ENCODE measurements at places on chromosomes 16 and 17.
A peak's percentile ranks its signal among the peaks of the same experiment; 100 is the strongest.

GRCh38 chr16:74296104-74296431 is 546 bp upstream of the PSMD7 start:
- DNase-seq, result no peak

GRCh38 chr17:80471922-80472321 is 4.5 kb downstream of the NPTX1 start:
- no peak for DNase-seq

DNA sequence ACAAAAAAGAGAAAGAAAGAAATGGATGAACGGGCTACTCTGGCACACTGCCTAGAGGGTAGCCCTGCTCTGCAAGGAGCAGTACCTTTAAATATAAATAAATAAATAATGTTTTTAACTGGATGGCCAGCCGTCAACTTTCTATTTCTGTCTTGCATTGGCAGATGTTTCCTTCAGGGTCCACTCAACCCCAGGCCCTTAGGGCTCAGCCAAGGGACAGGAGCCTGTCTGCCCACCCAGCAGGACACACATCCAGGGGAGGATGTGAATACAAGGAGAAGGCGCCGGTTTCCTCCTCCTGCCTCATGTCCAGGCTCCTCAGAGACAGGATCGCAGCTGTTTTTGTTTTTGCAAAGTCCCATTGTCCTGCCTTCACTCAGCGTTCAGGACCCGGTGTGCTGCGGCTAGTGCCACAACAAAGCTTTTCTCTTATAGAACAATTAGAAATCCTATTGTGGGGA is 22.6 kb downstream of the TTYH2 start:
- peak; percentile 63 for DNase-seq

DNA sequence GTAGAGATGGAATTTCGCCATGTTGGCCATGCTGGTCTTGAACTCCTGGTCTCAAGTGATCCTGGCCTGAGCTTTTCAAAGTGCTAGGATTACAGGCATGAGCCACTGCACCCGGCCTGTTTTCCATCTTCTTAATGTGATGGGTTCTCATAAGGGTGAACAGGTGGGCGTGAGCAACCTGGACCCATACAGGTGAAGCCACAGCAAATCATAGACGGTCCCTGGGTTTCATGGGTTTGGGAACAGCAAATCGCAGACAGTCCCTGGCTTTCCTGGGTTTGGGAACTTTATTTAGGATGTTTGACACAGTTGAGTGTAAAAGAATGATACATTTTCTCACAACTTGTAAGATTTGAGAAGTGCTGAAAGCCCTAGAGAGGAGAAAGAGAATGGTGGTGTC is 12.9 kb upstream of the MEIOB start:
- DNase-seq, result no peak

DNA sequence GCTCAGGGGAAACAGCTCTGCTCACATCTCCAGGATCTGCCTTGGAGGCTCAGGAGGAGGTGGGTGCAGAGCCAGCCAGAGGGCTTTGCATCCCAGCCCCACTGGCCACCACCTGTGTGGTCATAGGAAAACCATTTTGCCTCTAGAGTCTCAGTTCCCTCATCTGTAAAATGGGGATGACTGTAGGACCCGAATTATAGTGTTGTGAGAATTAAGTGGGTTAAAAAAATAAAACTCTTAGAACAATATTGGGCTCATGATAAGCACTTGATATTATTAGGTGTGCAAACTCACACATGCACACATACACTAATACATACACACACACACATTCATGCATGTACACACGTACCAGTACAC is 19.4 kb upstream of the JPH3 start:
- DNase-seq, result no peak

DNA sequence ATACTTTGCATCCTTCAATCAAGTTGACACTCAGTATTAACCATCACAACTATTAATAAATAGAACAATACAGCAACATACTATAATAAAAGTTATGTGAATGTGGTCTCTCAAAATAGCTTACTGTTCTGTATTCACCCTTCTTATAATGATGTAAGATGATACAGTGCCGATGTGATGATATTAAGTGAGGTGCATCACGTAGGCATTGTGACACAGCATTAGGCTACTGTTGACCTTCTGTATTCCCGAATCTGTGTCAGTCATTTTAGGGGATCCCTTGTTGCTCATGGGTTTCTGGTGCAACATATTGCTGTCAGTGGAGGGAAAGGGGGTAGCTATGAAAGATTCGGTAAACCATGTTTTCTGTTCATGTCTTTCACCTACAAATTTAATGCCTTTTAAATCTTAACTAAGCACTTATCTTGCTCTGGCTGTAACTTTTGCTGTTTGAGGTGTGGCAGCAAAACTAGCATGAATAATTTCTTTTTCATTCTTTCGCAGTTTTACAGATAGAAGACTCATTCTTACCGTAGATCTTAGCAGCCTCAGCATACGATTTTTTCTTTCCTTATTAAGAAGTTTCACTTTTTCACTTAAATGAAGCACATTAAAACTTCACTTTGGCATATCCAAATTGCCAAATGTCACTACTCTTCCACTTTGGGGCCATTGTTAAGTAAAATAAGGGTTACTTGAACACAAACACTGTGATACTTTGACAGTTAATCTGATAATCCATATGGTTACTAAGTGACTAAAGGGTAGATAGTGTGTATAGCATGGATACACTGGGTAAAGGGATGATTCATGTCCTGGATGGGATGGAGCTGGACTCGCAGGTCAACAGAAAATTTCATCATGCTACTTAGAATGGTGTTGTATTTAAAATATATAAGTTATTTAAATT is 29.6 kb downstream of the NFAT5 start:
- DNase-seq, result no peak

DNA sequence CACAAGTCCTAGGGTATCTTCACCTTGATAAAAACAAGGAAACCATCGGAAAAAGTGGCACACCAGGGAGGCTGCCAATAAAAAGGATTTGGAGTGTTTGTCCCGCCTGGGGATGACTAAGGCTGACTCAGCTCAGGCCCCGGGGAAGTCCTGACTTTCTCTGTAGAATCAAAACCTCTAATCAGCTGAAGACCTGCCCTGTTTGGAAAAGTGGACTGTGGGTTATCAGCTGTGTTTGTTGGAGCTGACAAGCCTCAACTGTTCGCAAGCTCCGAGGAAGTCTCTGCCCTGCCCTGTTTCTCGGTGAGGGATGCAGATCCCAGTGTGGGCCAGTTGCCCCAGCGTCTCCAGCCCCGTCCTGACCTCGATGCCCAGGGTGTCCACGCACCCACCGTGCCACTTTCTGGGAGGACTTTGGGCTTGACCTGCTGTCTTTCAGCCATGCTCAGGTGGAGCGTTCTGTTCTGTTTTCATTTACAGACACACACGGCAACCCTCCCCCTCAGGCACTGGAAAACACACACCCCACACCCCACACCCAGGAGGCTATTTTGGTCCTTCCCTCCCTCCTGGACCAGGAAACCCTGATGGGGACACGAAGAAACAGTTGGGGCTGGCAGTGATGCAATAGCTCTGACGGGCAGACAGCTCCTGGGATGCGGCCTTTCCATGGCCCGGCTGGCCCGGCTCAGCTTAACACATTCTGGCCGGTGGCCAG is 27.6 kb upstream of the PITPNA start:
- DNase-seq, result peak; percentile 25

DNA sequence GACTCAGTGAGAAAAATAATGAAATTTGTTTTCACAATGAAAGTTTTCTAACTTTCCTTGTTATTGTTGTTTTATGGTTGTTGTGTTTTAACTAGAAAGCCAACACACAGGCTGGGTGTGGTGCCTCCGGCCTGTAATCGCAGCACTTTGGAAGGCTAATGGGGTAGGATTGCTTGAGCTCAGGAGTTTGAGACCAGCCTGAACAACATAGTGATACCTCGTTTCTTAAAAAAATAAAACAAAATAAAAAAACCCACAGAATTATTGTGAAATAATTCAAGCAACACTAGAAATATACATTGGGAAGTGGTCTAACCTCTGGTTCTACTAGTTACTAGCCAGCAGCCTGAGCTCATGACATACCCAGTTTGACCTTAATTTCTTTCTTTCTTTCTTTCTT is 630 bp downstream of the MILR1 start:
- no peak for DNase-seq

- DNase-seq, result no peak
Observed at GRCh38 chr17:55510986-55511721, at the start of gene SMIM36. Gene SMIM36 (minus strand): TSS chr17:55511452.

DNA sequence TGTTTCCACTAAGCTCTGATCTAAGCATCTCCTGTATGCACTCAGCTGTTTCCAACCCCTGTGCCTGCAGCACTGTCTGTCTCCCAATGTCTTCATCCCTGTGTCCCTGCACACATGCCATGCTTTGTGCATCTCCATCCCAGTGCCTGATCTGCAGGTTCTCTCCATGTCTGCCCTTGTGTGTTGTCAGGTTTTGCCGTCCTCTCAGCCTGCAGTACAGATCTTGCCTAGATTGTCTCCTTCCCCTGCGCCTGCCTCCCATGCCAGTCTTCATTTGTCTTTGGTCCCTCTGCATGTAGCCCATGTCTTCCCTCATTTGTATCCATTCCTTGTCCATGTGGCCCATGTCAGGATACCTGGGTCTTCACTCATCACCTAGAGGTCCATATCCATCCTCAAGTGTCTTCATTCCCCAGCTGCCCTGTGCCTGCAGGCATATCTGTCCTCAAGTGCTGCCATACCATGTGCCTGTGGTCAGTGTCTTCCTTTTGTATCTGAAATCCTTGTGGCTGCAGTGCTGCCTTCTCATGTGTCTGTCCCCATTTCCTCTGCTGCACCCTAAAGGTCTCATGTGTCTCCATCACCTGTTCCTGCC is 71.5 kb downstream of the TNFRSF13B start:
- no peak for DNase-seq

DNA sequence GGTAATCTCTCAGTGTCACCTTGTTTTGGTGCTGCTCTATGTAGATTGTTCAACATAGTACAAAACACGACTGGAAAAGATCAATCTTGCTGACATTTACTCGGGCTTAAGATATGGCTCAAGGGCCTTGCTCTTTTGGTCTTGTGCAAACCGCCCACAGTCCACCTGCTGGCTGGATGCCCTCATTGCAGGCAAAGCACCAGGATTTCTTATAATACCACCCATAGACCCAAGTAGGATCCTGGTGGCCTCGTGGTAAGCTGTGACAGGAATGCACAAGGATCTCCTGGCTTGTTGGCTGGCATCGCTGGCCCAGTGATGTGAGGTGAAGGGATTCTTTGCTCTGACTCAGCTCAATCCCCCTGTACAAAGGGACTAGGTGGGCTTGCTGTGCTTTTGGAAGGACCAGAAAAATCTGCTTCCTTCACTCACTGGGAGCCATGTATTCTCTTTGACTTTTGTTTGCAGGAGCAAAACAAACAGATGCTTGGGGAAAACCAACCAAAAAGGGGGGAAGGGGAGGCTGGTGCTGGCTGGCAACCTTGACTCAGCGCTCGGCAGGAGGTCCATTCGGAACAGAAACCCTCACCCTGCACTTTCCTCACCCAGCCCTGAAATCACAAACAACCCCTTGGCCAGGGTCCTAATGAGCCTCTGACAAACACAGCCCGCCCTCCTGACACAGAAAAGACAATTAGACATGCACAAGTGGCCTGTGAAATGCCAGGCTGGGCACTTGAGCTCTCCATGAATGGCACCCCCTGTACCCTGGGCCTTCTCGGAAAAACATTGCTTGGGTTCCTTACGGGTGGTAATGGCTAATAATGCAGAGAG is 36.6 kb upstream of the MED9 start:
- peak; percentile 98 for DNase-seq

DNA sequence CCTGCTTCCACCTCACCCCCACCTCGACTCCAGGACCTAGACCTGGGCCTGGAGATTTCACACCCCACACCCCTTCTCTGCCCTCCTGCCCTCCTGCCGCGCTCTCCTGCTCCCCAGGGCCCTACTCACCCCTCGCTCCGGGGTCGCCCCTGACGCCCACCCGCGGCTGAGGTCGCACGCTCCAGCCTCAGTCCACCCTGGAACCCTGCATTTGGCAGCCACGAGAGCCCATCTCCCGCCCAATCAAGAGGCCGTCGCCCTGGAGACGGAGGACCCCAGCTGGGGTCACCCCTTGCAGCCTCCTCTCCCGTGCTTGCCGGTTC is 16.1 kb downstream of the TLE7 start:
- DNase-seq, result no peak

Measured in thyroid gland (tissue), 4 donors.